ENCODE measurements at places on chromosomes 1 and 21.

GRCh38 chr1:45843474-45843905 lies 40.1 kb downstream of the MAST2 start:
- peak; percentile 43 for DNase-seq

GRCh38 chr21:42113926-42114409 lies 42.9 kb downstream of the UMODL1 start:
- DNase-seq: peak; percentile 60

GRCh38 chr1:61604684-61605083 lies 120.3 kb downstream of the TM2D1 start:
- no peak for DNase-seq

- no peak for DNase-seq
These were observed 143.4 kb upstream of the HOOK1 start for GRCh38 chr1:59671066-59671952.

GRCh38 chr1:56190806-56191365 lies 388.5 kb downstream of the PLPP3 start:
- peak; percentile 72 for DNase-seq

DNA sequence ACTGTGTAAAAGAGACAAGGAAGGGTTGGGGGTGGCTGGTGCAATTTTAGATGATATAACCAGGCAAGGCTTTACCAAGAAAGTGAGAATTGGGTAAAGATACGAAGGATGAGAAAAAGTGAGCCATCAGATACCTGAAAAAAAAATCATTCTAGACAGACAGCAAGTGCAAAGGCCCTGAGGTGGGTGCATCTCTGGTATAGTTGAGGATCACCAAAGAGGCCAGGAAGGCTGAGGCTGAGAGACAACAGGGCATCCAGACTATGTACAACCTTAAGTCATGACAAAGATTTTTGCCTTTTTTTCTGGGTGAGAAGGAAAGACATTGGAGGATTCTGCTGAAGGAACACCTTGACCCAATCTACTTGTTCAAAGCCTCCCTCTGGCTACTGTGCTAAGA lies 29.9 kb downstream of the RXRG start:
- DNase-seq: no peak

DNA sequence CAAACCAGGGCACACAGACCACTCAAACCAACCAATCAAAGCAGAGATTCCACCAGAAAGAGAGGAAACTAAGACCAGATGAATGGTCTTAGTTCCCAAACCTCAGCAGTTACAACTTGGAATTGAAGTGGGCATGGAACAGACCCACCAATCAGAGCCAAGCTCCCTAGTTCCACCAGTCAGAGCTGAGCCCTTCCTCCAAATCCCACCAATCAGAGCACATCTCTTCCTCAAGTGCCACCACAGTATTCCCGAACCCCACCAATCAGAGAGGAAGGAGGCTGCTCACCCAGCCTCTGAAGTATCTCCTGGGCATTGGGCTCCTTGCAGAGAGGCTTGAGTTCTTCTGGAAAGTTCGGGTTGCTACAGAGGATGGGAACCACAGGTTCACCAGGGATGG lies 1.4 kb downstream of the GUCA2A start:
- peak; percentile 41 for DNase-seq

DNA sequence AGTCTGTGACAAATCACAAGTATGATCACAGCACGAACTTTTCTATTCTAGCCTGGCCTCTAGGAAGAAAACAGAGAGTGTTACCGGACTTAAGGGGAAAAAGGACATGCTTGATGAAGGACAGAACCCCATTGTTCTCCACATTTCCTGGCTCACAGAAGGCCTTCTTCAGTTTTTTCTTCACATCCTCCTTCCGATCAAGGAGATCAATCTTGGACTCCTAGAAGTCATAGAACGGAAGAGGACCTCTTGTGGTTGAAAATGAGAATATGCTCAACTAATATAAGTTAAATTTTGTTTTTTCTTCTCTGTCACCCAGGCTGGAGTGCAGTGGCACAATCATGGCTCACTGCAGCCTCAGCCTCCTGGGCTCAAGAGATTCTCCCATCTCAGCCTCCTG lies 30.3 kb downstream of the YARS1 start:
- peak; percentile 36 for DNase-seq

DNA sequence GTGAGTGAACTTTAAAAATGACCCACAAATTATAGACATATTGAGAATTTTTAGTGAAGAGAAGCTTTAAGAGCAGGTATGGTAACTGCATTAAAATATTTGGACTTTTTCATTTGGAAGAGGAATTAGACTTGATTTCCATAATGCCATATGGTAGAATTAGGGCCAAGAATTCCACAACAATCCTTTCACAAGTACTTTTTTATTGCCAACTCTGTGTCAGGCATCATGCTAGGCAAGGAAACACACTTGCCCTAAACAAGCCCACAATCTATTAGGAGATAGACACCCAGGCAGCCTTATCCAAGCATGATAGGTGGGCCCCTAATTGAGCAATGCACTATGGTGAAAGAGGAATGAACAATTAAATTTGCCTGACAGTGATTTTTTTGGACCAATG lies 353.0 kb downstream of the TGFB2 start:
- DNase-seq: no peak

DNA sequence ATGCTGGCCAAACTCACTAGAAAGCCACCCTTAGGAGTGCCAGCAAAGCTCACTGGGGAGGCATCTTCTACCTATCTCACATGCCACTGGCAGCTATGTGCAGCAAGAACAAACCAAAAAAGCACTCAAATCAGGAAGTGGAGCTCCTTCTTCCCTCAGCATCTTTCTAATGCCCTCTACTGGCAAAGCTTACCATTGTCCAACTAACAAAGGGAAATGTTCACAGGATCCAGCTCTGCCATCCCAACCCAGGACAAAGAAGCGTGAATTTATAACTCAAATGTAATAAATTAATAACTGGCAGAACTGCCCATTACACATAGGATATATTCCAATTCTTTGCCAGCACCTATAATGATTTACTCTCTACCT lies 38.9 kb downstream of the LEPR start:
- peak; percentile 56 for DNase-seq

GRCh38 chr1:201771466-201771865 lies 57.5 kb upstream of the IPO9 start:
- DNase-seq: peak; percentile 33

DNA sequence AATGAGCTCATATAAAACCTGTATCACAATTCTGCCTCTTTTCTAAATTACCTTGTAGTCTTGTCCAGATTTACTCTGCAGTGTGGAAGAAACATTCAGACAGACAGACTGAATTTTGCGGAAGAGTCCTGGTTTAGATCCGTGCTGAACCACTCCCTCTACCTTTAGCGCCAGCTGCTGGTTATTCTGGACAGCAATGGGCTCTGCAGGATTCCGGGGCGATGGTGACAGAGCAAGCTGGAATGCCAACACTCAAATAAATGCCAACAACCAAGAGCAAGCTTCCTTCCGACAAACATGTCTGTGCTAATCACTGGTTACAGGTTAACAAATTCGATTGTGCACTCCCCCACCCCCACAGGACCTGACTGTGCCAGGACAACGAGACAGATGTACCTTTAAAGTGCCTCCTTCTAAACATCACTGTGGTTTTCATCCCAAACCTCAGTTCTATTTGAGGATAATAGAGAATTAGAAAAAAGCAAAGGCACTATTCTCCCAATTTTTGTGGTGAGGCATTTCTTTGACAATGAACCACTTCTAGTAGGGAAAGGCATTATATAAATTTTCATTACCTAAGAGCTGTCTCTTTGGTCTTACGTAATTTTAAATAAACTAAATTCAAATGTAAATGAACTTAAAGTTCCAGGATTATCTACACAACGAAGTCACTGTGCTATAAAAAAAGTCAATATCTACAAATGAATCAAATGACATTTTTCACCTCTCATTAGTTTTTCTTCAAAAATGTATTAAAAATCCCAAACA lies 90.4 kb downstream of the INTS7 start:
- peak; percentile 35 for DNase-seq

- no peak for DNase-seq
These were observed 47.2 kb downstream of the C1orf21 start for GRCh38 chr1:184433956-184434502.

DNA sequence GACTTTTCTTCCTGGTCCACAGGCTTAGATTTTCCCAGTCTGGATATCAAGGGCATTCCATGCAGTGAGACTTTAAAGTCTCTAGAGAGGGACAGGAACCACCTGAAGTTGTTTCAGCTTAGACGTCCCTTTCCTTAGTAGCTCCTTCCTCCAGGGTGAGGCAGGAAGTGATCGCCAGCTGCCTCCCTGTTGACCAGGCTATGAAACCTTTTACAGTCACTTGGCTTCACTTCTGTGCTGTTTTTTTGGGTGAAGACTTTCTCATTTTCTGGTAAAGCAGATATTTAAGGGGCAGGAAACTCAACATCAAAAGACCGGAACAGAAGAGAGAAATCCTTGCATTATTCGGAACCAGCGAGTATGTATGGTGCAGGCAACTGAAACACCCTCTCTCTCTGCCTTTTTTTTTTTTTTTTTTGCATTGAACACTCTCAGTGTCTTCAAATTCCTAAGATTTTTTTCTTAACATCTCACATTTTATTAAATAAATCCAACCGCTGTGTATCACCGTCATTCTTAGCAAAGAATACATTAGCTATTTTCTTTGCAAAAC lies 234.6 kb upstream of the IRF2BP2 start:
- DNase-seq: peak; percentile 64

DNA sequence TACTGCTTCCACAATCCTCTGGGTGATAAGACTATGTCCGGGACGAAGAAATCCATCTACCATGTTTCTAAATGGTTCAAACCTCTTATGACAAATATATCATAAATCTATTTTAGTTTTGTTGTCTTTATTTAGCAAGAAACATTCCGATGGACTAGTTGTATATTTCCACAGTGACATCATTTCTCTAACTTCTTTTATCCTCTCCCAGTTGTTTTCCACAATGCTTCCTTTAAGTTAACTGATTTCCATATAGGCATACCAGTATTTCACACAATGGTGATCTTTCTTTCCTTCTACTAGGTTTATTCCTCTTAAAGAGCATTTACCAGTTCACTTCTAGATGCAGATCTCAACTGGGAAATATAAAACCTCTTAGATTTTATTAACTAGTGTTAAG lies 44.8 kb downstream of the USP1 start:
- peak; percentile 9 for DNase-seq

DNA sequence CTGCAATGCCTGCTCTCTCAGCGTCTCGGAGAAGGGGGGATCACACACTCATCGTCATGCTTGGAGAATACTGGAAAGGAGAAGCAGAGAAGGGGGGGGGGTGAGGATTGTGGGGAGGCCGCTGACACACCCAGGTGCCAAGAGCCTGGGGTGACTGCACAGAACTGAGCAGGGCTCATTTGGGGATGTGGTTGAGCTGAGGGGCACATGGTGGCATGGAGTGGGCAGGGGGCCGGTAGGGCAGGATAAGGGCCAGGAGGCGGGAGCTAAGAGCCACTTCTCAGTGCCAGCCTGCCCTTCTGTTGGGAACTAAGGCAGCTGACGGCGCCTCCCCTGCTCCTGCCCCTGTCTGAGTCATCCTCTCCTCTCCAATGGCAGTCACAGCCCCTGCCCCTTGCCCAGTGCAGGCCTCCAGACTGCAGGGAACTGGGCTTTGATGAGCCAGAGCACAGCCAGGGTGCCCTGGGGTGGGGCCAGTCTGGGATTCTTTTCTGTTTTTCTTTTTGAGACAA lies 27.2 kb downstream of the MRPL37 start:
- DNase-seq: peak; percentile 65

DNA sequence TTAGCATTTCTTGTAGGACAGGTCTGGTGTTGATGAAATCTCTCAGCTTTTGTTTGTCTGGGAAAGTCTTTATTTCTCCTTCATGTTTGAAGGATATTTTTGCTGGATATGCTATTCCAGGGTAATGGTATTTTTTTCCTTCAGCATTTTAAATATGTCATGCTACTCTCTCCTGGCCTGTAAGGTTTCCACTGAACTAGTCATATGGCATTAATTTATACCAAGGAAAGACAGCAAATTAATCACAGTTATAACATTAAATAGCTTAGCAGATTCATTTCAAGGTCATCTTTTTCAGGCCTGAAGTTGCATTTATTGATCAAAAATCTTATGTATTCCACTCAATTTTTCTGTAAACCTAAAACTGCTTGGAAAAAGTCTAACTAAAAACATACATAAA lies 54.9 kb downstream of the AK5 start:
- no peak for DNase-seq

DNA sequence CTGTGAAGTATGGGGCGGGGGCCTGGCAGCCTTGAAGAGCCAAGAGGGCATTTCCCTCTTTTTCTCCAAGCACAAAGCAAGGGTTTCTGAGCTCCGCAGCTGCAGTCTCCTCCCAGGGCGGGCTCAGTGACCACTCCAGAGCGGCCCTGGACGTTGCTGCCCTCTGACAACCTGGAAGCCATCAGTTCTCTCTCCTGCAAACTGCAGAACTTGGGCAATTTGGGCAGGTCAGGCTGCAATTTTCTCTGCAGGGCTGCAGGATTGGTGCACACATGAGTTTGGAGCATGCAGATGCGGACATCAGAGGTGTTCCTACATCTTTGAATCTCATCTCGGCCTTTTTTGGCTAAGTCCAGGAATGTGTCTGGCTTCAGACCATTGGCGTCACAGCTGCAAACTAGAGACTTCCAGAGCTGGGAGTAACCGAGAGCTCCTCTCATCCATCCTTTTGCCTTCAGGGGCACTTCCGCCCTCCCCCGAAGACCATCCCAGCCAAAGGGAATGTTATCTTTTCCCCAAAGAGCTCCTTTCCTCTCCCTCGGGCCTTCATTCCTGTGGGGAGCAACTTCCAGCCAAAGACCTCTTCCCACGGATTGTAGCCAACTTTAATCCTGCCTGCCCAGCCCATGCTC lies 139.6 kb upstream of the WNT4 start:
- peak; percentile 34 for DNase-seq

DNA sequence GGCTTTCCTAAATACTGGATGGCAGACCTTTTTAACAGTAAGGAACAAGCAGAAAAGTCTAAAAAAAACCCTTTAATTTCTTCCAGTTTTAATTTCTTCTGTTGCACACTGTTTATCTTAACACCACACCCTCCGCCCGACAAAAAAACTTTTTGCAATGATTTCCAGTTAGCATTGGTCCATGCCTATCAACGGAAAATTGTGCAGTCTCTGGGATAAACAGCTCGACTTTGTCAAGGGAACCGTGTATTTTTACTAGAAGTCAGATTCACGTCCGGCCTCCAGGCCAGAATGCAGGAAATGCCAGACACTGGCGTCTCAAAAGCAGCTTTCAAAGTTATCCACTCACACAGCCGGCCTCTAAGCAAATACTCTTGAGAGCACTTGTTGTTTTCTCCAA lies 378 bp upstream of the NUP210L start:
- DNase-seq: peak; percentile 71

DNA sequence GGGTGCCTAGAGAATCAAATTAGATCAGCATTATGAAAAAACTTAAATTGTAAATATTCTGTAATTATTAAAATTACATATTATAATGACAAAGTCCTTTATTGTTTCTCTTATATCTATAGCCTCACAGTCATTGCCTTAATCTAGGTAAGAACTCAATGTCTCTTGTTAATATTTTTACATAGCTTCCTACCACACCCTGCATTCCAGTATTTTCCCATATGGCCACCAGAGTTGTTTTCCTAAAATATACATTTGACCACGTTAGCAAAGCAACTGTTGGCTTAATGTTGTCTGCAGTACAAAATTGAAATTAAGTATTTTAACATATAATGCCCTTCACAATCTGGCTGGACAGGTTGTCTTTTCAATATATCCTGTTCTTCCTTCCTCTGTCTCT lies 230.3 kb downstream of the DNAH14 start:
- no peak for DNase-seq

GRCh38 chr1:151590961-151591360 lies 20.9 kb upstream of the SNX27 start:
- DNase-seq: no peak

GRCh38 chr1:84103197-84103992 lies 40.7 kb upstream of the PRKACB start:
- DNase-seq: peak; percentile 90

Measured in EH (cell line).